Stimulated activated CD4-positive, alpha-beta T cell treated with anti-CD3 and anti-CD28 coated beads, Interleukin-1b, Interleukin-23, amount 100 ng/mL, for 1 hour (primary cell): ENCODE measurements at places on chromosomes 12 and 14.

GRCh38 chr12:8956073-8956472 is 6.6 kb upstream of the M6PR start:
- no peak for DNase-seq

- no peak for DNase-seq
These were observed 757 bp downstream of the SLC25A3 start for GRCh38 chr12:98594050-98594835.

GRCh38 chr12:19276767-19277166 is 147.2 kb downstream of the PLEKHA5 start:
- DNase-seq, result no peak

GRCh38 chr12:44677724-44678123 is 198.4 kb downstream of the NELL2 start:
- DNase-seq, result no peak

- no peak for DNase-seq
These were observed 172.3 kb upstream of the PTPRQ start for GRCh38 chr12:80271780-80272179.

DNA sequence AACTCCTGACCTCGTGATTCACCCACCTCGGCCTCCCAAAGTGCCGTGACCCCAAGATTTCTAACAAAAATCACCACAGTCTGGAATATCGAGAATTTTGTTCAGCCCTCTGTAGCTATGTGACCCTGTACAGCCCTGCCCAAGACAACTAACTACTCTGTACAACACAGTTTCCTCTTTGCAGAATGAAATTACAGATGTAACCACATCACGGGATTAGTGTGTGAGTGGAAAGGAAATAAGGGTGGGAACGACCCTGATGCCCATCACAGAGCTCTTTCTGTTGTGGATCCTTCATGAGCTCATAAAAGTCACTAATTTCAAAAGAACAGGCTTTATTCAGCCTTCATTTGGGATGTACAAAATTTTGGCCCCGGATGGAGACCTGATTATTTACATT is 50.5 kb upstream of the KRR1 start:
- no peak for DNase-seq

DNA sequence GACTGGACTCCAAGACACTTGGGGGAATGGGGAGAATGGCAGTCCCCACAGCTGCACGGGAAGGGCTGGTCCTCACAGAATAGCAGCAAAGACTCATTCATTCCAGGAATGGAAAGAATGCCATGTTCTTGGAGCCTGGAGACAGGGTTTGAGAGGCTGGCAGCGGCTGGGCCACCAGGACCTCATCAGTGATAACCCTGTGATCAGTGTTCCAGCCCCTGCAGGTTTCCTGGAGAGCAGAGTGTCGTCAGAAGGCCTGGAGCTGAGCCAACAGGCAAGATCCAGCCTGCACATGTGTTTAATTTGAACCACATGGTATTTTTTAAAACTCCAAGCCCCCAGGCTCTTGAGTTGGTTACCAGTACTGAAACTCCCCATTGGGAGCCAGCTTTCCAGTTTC is 11.3 kb downstream of the BDKRB1 start:
- no peak for DNase-seq

DNA sequence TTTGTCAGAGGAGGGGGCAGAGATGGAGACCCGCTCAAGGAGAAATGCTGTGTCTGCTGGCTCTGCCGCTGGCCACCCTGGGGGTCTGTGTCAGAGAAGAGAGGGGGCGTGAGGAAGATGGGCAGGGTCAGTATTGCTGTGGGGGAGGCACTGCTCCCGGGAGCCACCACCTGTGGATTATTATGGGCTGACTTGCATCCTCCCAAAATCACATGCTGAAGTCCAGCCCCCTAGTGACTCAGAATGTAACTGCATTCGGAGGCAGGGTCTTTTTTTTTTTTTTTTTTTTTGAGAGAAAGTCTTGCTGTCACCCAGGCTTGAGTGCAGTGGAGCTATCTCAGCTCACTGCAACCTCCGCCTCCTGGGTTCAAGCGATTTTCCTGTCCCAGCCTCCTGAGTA is 12.3 kb downstream of the ABCD4 start:
- DNase-seq, result no peak

DNA sequence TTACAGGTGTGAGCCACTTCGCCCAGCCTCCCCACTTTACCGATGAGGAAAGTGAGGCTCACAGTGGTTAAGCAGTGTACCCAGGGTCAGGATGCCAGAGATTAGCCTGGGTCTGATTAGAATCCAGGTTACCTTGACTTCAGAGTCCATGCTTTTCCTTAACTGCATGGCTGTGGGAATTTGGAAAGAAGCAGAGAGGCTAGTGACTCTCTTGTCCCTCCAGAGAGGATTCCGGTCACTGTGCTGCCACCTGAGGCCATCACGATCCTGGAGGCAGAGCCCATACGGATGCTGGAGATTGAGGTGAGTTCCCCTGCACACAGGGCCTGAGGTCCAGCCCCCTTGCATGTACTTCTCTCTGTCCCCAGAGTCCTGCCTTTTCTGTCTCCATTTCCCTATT is 4.7 kb downstream of the REC8 start:
- no peak for DNase-seq
